ENCODE measurements at places on chromosomes 11 and 22.

DNA sequence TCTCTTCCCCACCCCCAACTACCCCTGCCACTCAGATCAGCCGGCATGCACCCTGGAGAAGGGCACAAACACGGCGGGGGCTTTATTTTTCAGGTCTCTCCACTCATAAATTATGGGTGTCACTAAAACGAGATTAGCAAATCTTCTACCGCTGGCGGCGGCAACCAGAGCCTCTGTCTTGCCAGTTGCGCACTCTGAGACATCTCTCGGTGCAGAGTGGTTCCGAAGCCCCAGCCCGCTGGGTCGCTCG lies 125.3 kb upstream of the C11orf58 start:
- DNase-seq: no peak

DNA sequence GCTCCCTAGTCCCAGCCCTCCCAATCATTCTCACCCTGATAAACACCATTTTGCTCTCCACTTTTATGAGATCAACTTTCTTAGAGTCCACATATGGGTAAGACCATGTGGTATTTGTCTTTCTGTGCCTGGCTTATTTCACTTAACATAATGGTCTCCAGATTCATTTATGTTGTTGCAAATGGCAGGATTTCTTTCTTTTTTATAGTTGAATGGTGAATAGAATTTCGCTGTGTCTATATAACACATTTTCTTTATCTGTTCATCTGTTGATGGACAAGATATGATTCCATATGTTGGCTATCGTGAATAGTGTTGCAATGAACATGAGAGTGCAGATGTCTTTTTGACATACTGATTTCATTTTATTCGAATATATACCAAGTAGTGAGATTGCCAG lies 367.4 kb upstream of the ARHGAP42 start:
- DNase-seq: no peak

DNA sequence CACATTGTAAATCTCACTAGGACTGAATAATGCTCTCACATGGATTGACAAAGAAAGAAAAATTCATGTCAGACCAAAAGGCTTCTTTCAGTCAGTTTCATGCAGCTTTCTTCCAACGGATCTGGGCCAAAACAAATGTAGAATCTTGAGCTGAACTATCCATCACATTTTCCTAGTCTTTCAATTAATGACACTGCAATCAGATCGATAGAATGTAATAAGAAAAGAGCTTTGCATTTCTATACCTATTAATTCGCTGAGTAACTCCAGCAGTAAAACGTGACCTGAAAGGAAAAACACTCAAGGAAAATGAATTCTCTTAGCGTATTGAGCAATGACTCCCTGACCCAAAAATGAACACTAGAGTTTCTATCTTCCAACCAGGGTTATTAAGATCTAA lies 194.8 kb upstream of the BLID start:
- no peak for DNase-seq

DNA sequence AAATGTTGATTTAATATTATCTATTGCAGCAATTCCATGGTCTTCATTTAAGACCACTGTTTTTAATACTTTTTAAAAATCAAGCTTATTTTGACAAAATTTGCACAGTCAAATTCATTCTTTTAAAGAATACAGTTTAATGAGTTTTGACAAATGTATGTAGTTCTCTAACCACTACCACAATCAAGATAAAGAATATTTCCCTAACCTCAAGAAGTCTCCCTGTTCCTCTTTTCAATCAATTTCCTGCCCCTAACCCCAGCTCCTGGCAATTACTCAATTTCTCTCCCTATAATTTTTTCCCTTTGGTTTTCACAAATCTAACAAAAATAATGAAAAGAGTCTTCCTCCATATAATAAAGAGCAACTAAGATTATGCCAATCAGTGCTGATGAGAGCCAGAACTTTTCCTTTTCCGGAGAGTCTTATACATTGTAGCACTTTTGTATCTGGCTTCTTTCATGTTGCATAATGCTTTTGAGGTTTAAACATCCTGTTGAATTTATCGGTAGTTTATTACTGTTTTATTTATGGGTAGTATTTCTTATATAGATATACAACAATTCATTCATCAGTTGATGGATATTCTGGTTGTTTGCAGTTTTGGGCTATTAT lies 231.7 kb downstream of the AASDHPPT start:
- no peak for DNase-seq

DNA sequence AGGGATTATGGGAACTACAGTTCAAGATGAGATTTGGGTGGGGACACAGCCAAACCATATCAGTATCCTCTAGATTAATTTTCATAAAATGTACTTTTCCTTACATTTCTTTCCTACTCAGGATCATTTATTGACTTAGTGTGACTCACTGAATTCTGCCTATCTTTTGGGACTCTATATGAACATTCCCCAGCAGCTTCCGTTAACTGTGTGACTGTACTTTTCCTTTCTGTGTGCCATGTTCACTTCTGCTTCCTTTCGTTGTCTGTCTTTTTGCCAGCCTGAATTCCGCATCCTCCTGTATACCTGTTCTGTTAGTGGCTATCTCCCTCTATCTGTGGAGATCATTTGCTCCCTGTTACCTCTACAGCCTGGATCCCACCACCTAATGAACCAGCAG lies 48.8 kb downstream of the SPECC1L start:
- no peak for DNase-seq

DNA sequence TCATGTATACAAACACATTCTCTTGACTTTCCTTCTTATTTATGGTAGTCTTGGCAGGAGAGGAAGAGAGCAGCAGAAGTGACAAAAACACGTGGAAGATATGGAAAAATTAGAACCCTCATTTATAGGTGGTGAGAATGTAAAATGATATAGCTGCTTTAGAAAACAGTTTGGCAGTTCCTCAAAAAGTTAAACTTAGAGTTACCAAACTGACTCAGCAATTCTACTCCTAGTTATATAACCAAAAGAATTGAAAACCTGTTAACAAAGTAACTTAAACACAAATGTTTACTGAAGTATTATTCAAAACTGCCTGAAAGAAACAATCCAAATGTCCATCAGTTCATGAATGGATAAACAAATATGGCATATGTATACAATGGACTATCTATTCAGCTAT lies 16.8 kb downstream of the NUCB2 start:
- DNase-seq: no peak

- DNase-seq: peak; percentile 86
These were observed at the start of gene CAVIN3 for GRCh38 chr11:6320411-6321155. CAVIN3 (minus strand) TSS chr11:6320501; CDS start chr11:6320476, 25 bp downstream.

DNA sequence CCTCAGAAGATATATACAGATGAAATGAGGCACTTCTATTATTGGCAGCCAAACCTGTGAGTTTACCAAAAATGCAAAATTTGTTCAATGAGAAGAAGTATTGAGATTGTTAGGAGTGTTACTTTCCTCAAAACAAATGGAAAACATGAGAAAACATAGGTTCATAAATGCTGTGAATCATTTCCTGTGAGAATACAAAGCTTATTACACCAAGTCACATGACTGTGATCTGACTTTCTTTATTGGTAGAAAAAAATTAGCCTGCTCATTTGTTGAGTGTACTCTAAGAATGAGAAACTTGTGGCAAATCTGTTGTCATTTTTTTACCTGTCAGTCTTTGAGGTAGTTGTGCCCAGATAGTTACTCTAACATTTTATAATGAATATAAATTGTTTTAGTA lies 215.1 kb downstream of the TMEM135 start:
- DNase-seq: no peak

- DNase-seq: no peak
These were observed 9.6 kb downstream of the CERK start for GRCh38 chr22:46728470-46728869.

GRCh38 chr11:11171854-11172253 lies 181.2 kb downstream of the CSNK2A3 start:
- DNase-seq: no peak

DNA sequence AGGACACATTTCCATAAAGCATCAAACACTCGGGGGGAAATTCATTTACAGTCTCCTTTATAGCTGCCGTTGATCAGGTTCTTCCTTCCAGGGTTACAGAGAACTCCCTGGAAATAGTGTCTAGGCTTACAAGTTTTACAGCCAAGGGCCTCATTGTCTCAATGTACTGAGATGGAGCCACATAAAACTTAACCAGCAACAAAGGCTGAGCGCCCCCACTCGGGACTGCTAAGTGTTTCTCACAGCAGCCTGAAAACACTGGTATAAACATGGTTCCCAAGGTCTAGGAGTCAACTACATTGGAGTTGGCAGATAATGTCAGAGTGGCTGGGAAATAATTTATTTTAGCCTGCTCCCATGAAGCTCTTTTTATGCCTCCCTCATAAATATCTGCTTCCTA lies 686.2 kb downstream of the OPCML start:
- no peak for DNase-seq

GRCh38 chr11:119723243-119723951 lies 5.6 kb downstream of the NECTIN1 start:
- DNase-seq: no peak

- no peak for DNase-seq
These were observed 14.7 kb downstream of the IGLL1 start for GRCh38 chr22:23565305-23565914.

GRCh38 chr11:35148163-35148837 lies 9.3 kb downstream of the CD44 start:
- no peak for DNase-seq

GRCh38 chr11:99154277-99154676 lies 133.5 kb downstream of the CNTN5 start:
- no peak for DNase-seq

GRCh38 chr11:93536101-93536861 lies 6.9 kb downstream of the SMCO4 start:
- DNase-seq: no peak

DNA sequence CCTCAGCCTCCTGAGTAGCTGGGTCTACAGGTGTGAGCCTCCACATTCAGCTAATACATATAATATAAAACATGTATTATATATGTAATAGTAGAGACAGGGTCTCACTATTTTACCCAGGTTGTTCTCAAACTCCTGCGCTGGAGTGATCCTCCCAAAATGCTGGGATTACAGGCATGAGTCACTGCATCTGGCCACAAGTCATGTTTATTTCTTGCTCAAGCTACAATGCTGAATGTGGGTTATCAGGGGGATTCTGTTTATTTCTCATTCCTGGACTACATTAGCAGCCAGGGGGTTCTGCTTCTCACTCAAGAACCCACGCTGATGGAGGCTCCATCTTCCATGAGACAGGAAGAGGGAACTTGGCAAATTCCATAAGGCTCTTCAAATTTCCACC lies 24.8 kb downstream of the FOLR3 start:
- DNase-seq: no peak

GRCh38 chr22:36286096-36286957 lies 33.4 kb downstream of the APOL1 start:
- DNase-seq: peak; percentile 48

DNA sequence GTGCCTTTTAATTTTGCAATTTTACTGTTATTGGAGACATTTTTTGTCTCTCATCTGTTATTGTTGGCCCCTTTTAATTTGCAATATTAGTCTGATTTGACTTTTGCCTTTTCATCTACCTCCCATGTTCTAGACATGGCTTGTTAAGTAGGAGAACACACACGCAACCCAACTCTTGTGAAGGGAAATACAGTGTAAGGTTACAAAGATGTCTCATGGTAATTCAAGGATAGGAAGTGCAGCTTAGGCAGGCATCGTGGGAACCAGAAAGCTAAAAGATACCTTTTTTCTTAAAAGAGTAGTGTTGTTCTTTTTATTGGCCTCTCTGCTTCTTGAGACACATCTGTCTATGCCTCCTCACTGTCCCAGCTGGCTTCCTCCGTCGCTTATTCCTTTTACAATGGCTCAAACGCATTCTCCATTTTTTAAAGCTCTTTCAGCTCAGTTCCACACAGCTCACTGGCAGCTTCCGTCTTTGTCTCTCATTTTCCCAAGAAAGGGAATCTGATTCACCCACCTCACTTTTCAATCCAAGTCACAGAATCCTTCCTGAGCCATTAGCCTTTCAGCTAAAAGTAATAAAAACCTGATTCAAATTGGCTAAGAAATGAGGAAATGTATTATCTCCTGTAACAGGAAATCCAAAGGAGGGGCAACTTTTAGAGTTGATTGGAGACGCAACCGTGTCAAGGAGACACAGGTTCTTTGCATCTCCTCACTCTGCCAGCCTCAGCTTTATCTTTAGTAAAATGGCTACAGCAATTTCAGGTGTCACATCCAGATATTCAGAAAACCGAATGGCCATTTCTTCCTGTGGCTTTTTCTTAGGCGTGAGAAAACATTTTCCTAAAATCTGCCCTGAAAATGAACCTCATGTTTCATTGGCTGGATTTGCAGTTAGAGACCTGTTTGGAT lies 57.2 kb downstream of the SIK2 start:
- no peak for DNase-seq

GRCh38 chr11:15825976-15826650 lies 530.2 kb downstream of the SOX6 start:
- DNase-seq: no peak

GRCh38 chr11:107998761-107999160 lies 9.9 kb upstream of the CUL5 start:
- no peak for DNase-seq

GRCh38 chr11:46612326-46612725 lies 4.7 kb downstream of the HARBI1 start:
- no peak for DNase-seq
